ENCODE measurements at places on chromosomes 2 and 18. TPM values are rescaled to one million over a fixed set of nuclear protein-coding genes. Genes with fewer than 3 reads are reported as not detected.

DNA sequence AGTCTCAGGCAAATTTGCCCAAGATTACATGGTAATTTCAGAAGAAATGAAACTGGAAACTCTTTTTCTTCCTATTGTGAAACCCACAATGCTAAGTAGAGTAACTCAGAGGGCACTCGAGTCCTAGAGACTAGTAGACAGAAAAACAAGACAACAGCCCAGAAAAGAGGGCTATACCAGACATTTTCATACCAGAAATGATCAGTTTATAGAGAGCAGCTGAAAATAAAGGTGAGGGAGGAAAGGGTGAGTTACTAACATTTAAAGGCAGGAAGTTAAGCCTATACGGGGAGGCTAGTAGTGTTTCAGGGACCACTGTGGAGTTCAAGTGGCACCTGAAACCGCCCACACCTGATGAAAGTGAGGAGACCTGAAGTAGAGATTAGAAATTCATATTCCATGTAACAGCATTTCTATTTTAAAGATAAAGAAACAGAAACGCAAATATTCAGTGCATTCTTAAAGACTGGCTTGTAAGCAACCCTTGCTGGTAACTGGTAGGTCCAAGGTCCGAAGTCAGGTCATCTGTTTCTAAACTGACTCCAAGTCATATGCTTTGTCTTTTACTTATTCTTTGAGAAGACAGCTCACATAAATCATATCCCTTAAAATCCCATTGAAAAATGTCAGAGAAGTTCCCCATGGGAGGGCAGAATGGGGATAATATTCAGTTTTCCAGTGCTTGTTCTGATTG is 145.1 kb upstream of the ITGB6 start:
- no peak overlapping the region for H3K4me3 ChIP-seq
- no peak overlapping the region for H3K27ac ChIP-seq
- no peaks in the 10 kb centered on the region for H3K27me3 ChIP-seq
- H3K36me3 ChIP-seq = no peaks in the 10 kb centered on the region
- DNase-seq = no peak

The ZNF804A gene
- total RNA-seq = not detected

The HOXD4 gene
- total RNA-seq = not detected

- H3K27ac ChIP-seq = no peak overlapping the region
- H3K36me3 ChIP-seq = no peaks in the 10 kb centered on the region
- no peak overlapping the region for H3K4me3 ChIP-seq
Observed at GRCh38 chr2:121961761-121962160, 206.3 kb downstream of the TSN start.

- H3K27me3 ChIP-seq = peaks cover 84% of the 10 kb centered on the region
- H3K27ac ChIP-seq = no peak overlapping the region
Observed at GRCh38 chr2:941871-942270, 8.8 kb upstream of the SNTG2 start.

- H3K27ac ChIP-seq = no peak overlapping the region
- H3K36me3 ChIP-seq = no peaks in the 10 kb centered on the region
- H3K4me1 ChIP-seq = peaks cover 21% of the 10 kb centered on the region
- DNase-seq = no peak
- no peak overlapping the region for H3K4me3 ChIP-seq
Observed at GRCh38 chr2:174053355-174054151, 88.4 kb upstream of the SP3 start.

The SCN3A gene
- not detected for total RNA-seq

The COL6A3 gene
- total RNA-seq = 0.57 TPM

The CPLX4 gene
- total RNA-seq = not detected

DNA sequence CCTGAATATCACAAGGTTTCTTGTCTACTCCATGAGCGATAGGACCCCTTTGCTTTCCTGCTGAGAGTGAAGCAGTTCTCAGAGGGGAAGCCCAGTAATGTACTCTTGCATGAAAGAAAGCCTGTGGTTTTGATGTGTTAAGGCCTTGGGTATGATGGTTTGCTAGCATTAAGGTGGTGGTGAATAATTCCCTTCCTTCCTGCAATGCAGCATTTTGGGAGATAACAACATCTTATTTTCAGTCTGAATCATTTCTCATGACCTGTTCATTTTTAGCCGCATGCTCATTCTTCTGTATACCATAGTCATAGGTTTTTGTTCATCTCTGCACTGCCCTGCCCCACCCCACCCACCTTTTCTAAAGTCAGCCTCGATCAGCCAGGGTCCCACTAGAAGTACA is 66.2 kb downstream of the HNMT start:
- DNase-seq = no peak
- no peak overlapping the region for H3K27ac ChIP-seq
- H3K27me3 ChIP-seq = no peaks in the 10 kb centered on the region
- no peak overlapping the region for H3K4me3 ChIP-seq
- 0 out of 2 replicates have a peak, but pooled peaks cover 6% of the 10 kb centered on the region for H3K4me1 ChIP-seq

The SULT1C2 gene
- total RNA-seq = 2.1 TPM

DNA sequence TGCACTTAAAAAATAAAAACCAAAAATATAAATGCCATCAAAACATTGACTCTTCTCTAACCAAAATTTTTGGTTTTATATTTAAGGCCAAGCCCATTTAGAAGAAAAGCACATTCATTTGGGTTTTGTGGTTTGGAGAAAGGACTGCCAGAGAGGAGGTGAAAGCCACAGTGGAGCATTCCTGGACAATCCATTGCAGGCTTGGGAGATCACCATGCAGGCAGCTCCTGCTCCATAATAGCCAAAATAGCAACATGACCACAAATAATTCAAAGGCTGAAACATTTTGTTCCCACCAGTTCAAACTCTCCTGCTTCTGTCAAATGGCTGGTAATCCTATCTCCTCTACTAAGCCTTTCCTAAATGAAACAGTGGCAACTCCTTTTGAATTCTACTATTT is 73.5 kb downstream of the GALNT3 start:
- DNase-seq = no peak
- no peak overlapping the region for H3K27ac ChIP-seq
- no peak overlapping the region for H3K4me3 ChIP-seq
- no peaks in the 10 kb centered on the region for H3K27me3 ChIP-seq

The POLR1B gene
- 27.7 TPM for total RNA-seq

DNA sequence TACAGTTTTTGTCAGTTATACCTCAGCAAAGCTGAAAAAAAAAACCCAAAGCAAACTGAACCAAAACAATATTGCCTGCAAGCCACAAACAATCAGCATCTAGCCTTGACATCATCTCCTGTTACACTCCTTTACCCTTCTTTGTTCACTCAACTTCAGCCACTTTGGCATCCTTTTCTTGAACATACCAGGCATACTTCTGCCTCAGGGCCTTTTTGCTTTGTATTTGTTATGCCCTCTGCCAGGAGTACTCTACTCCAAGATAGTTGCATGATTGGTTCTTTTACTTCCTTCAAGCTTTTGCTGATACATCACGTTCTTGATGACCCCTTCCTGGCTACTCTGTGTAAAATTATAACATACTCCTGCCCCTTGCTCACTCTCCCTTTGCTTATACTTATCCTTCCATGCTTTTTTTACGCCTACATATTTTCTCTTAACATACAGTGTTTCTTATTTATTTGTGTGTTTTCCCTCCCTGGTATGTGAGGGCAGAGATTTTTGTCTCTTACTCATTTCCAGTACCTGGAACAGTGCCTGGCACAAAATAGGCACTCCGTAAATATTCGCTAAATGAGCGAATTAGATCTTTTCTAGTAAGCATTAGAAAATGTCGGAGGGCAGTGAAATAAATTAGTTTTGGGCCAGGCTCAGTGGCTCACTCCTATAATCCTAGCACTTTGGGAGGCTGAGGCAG is 12.7 kb downstream of the ABI2 start:
- H3K27ac ChIP-seq = peak overlapping the region; percentile 43
- peak; percentile 85 for DNase-seq
- H3K4me3 ChIP-seq = no peak overlapping the region
- H3K36me3 ChIP-seq = no peaks in the 10 kb centered on the region

DNA sequence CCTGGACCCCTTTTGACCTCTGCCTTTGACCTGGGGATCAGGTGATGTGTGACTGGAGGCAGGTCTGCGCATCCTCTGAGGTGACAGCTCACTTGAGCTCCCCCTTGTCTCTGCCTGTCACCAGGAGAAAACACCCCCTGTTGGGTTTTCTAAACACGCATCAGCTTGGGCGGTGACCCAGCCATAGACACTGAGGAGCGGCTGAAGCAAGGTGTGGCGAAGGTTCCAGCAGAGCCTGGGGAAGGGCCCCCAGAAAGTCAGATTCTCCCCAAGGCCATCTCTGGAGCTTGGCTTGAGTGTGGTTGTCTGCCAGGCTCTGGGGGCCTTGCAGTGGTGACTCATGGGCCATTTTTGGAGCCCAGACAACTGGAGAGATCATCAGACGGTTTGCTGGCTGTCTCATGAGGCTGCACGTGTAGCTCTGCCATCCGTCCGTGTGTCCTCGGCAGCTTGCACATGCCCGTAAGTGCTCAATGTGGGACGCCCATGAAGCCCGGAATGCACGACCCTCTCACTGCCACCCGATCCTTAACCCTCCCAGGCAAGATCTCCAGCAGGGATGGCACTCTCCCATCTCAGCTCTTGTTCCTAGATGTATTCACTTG is 29.4 kb downstream of the SIX3 start:
- H3K4me3 ChIP-seq = no peak overlapping the region
- no peaks in the 10 kb centered on the region for H3K27me3 ChIP-seq
- H3K36me3 ChIP-seq = no peaks in the 10 kb centered on the region
- no peak for DNase-seq

- no peaks in the 10 kb centered on the region for H3K36me3 ChIP-seq
- H3K4me3 ChIP-seq = no peak overlapping the region
- H3K27me3 ChIP-seq = no peaks in the 10 kb centered on the region
- H3K4me1 ChIP-seq = peaks cover 12% of the 10 kb centered on the region
- DNase-seq = peak; percentile 75
Observed at GRCh38 chr18:44672506-44672905, 8.2 kb upstream of the SETBP1 start.

The SLC23A3 gene
- 7.1 TPM for total RNA-seq

DNA sequence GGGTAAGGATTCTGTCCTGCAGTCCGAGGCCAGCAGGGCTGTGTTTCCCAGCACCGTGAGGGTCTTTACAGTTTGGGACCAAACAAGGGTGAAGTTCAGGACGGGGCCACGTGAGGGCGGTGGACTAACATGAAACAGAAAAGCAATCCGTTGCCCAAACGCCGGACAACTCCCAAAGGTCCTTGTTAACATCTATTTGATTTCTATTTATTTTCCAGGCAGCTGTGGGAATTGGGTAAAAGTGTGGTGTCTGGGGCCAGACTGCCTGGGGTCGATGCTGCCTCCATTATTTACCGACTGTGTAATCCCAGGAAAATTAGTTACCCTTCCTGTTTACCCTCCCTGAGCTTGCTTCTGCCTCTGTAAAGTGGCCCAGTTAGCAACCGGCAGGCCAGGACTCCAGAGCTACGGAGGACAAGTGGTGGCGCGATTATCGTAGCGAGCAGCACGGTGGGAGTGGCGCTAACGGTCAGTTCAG is 66.3 kb upstream of the TCF7L1 start:
- peak; percentile 68 for DNase-seq
- H3K27me3 ChIP-seq = peaks cover 3% of the 10 kb centered on the region
- no peaks in the 10 kb centered on the region for H3K4me1 ChIP-seq

The CABYR gene
- total RNA-seq = 32.4 TPM

DNA sequence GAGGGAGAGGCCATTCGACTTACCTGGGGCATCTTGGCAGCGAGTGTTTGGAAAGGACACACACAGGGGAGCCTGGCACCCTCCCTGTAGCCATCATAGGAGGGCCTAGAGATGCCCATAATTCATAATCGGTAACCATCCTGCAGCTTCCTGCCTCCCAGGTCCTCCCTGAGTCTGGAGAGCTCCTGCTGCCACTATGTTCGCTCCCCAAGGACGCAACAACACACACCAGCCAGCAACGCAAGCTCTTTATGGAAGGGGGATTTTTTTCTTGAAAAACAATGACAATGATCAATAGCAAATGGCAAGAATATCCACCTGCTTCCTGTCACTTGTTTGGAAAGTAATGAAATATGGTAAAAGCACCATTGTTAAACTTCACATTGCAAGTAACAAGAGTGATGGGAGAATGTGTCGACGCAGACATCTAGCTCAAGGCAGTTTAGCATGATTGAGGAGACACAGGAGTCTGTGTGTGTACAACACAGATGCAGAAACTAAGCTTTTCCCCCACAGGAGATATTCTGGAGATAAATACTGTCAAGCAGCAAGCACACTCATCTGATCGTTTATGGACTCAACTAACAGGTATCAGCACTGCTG is 24.9 kb upstream of the CREG2 start:
- DNase-seq = no peak
- no peaks in the 10 kb centered on the region for H3K36me3 ChIP-seq
- H3K4me3 ChIP-seq = no peak overlapping the region
- no peaks in the 10 kb centered on the region for H3K27me3 ChIP-seq
- H3K4me1 ChIP-seq = peaks cover 37% of the 10 kb centered on the region

DNA sequence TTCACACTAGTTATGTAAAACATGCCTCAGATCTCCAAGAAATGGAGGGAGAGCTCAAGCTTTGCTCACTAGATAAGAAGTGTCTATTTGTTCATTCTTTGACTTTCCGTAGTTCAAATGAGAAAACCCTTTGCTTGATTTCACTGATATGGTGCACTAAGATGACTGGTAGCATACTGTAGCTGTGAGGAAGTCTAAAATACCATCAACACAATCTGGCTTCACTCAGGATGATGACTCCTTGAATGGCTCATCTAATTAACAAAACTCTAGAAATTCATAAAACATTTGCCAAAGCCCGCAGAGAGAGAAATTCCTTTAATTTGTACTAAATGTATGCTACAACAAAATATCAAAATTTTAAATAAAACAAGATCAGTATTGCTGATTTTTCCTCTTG is 152.8 kb upstream of the STK17B start:
- H3K4me3 ChIP-seq = no peak overlapping the region
- DNase-seq = no peak
- no peaks in the 10 kb centered on the region for H3K36me3 ChIP-seq
- no peak overlapping the region for H3K27ac ChIP-seq
- H3K4me1 ChIP-seq = no peaks in the 10 kb centered on the region

DNA sequence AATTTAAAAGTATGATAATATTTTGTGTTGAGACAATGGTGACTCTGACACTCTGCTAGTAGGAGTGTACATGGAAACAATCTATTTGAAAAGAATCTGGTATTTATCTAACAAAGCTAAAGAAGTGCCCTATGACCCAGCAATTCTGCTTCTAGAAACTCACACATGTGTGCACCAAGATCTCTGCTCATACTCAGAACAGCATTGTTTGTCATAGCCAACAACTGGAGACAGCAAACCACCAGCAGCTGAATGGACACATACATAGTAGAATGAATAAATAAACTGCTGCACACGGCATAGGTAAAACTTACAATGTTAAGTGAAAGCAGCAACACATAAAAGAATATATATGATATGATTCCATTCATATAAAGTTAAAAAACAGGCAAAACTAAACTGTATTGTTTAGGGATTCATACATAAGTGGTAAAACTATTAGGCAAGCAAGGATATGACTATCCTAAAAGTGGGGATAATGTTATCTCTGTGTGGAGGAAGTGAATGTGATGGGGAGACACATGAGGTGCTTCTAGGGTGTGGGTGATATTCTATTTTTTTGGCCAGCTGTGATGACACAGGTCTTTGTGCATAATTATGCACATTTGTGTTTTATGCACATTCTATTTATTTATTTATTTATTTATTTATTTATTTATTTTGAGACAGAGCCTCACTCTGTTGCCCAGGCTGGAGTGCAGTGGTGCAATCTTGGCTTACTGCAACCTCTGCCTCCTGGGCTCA is 71.1 kb downstream of the RFTN2 start:
- H3K36me3 ChIP-seq = no peaks in the 10 kb centered on the region
- H3K27ac ChIP-seq = no peak overlapping the region
- no peak overlapping the region for H3K4me3 ChIP-seq
- H3K27me3 ChIP-seq = no peaks in the 10 kb centered on the region

Measured in PC-9 (cell line).